Stimulated activated CD4-positive, alpha-beta T cell treated with anti-CD3 and anti-CD28 coated beads, TNF-alpha, amount 100 ng/mL, for 1 hour (primary cell): ENCODE measurements at places on chromosomes 6 and 20.

- DNase-seq = no peak
Observed at GRCh38 chr6:87658516-87658915, 43.5 kb downstream of the AKIRIN2 start.

DNA sequence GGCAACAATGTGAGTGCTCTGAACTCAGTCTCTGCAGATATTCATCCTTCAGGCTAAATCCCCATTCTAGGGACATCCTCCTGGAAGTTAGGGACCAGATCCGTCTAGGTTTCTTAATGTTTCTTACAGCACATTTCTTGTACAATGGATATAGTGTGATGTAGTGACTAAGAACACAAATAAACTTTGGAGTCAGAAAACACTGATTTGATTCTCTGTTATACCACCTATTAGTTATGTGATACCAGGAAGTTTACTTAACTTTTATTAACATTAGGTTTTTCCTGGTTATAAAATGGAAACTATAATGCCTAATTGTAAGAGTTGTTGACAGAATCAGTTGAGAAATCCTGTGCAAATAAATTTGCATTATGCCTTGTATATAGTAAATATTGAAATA is 57.6 kb upstream of the KCNQ5 start:
- DNase-seq = no peak

GRCh38 chr6:137709424-137710236 is 157.4 kb upstream of the TNFAIP3 start:
- DNase-seq = no peak

GRCh38 chr6:119800526-119800925 is 451.0 kb upstream of the MAN1A1 start:
- no peak for DNase-seq

DNA sequence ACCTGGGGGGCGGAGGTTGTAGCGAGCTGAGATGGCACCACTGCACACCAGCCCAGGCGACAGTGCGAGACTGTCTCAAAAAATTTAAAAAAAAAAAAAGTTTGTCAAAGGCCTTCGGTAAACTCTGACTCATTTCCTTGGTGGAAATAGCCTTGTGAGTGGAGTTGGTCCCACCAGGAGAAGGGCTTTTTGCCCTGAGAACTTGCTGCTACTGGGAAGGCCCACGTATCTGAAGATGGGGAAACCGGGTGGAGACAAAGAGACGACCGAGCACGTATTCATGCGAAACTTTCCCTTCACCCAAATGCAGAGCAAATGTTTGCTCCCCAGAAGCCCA is 51.7 kb downstream of the SLC22A23 start:
- DNase-seq = no peak

- no peak for DNase-seq
Observed at GRCh38 chr6:110878751-110879522, 4.4 kb downstream of the AMD1 start.

DNA sequence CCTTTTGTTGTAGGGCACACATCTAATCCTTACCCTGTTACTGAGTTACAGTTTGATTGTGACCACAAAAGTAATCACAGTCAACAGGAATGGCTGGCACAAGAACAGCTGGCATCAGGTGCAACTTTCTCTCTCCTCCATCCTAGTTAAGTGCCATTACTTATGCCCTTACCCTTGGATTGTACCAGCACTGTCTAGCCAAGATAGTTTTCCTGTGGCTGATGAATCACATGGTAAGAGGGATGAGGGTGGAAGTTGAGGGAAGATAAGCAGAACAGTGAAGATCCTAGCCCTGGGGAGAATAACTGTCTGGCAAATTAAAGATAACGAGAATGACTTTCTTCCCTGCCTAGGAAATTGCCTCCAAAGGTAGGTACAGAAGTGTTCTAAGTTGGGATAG is 42.0 kb downstream of the RNF217 start:
- no peak for DNase-seq
